ENCODE measurements at places on chromosomes 4 and X.

DNA sequence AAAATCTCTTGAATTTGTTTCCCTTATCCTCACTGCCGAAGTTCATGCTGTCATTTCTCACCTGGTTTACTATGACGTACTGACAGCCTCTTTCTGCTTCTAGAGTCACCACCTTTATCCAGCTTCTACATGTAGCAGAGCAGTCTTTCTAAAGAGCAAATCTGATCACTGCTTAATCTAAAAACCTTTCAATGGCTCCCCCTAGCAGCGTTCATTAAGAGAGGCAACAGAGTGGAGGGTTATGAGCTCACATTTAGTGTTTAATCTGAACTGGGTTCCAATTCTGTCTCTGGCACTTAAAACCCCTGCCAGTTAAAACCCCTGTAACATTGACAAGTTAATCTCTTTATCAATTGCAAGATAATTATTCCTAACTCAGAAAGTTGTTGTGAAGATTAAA, 4.4 kb downstream of the RBPJ start:
- no peak for DNase-seq

DNA sequence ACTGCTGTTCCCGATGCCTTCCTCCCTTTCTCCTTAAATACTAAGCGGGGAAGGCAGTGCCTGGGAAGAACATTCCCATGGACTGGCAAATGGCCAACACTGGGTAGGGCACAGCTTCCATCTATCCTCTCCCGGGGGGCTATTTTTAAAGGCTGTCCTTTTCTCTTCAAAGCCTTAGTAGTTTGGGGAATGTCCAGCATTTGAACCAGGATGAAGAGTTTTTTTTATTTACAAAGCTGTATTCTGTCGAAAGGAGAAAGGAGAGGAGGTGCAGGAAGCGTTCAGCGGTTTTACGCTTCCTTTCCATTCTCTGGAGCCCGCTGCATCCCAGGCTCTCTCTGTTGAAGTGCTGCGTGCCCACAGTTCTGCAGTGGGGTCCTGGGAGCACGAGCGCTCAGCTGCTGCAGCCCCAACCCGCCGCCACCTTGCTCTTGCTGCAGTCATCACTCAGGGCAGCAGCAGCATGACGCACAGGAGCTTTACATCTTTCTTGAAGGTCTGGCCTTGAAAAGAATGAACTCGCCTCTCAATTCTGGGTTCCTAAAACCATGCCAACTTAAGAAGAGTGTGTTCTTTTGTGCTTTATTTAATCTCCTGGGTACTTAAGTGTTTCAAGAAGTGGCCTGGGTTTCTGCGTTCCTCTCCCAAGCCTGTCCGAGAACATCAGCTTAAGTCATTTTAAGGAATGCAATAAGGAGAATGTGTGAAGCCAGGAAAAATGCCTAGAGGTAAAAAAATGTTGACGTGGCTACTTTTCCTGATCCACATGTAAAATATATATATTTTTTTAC, 427.2 kb downstream of the MAPK10 start:
- DNase-seq: no peak

DNA sequence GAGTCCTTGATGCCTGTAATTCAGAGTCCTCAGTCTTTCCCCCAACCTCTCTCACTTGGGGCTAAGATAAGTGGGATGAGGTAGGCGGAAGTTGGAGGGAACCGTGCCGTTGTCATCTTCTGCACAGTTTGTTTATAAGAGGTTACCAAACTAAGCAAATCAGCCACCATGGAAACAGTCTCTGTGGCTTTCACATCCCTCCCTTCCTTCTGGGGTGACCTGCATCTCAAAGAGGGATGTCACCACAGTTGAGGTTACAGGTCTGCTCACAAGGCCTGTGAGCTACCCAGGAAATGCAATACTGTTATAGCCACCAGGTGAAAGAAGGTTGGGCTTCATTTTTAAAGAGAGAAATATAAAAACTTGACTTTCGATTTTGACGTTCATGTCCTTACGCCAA, 26.3 kb downstream of the RTL5 start:
- no peak for DNase-seq

DNA sequence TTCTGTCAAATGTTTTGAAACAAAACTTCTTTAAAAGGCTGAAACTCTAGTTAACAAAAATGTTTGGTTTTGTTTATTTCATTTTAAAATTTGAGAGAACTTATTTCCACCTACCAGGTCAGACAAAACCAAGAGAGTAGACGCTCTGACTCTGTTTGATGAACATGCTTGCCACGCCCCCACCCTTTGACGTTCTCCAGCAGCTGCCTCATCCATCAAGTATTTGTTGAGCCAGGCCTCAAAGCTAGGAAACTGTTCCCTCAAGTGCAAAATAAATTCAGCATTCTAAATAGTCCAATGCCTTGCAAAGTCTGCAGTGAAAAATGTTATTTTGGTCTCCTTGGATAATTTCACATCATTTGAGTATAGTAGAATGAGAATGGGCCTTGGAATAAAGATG, 121.6 kb downstream of the GUCY2F start:
- DNase-seq: no peak

DNA sequence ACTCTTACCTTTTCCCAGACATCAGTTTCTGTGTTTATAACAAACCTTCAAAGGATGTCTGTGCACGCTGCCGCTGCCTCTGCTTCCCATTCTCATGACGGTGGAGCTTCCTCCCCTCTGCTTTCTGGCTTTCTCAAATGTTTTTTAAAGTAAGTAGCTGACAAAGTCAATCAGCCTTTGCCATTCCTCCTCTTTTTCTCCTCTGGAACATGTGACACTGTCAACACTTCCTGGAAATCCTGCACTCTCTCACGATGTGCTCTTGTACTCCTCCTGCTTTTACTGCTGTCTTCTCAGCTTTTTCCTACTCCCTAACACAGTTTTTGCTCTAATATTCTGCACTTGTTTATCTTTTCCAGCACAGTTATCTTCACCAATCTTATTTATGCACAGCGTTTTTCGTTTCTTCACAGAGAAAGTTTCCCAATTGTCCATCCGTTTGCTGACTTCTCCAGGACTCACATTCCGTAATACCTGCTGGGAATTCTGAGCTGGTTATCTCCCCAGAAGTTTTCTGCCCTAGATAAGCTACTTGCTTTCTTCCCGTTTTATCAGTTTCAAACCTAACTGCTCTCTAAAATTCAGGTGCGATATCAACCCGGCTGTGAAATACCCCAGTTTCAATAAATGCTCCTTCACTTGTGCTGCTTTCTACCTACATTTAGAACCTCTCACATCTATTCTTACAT, 465.6 kb upstream of the AGA start:
- DNase-seq: no peak

DNA sequence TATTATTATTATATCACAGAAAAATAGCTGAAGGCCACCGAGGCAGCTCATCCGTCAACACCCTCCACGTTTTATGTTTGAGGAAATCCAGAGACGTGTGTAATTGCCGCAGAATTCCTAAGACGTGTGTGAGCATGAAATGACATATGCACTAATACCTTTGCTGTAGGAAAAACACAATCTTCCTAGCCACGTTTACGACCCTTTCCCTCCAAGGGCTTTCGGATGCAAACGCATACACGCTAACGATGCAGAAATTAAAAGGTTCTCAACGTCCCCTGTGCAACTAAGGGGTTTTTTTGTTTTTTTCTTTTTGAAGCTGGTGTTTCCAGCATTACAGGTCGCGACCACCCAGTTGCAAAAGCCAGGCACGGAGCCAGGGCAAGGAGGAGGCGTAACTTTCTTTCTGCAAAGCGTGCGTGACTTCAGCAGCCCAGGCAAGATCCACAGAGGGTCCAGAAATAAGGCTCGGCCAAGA, 33.8 kb downstream of the CRLF2 start:
- DNase-seq: no peak

DNA sequence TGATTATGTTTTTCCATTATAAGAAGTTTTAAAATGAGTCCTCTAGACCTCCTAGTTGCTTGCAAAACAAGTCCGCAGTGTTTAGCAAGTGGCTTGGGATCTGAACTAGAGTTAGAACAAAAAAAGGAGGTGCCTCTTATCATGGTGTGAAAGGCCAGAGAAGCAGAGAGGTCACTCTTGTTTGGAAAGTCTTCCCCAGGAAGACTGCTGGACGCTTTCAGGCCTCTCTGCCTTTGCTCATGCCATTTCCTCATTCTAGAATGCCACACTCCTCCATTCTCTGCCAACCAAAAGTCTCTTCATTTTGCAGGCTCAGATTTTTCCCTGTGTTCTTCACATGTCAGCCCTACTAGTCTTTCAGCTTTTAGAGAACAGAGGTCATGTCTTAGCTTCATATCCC, 14.9 kb downstream of the PARM1 start:
- no peak for DNase-seq

DNA sequence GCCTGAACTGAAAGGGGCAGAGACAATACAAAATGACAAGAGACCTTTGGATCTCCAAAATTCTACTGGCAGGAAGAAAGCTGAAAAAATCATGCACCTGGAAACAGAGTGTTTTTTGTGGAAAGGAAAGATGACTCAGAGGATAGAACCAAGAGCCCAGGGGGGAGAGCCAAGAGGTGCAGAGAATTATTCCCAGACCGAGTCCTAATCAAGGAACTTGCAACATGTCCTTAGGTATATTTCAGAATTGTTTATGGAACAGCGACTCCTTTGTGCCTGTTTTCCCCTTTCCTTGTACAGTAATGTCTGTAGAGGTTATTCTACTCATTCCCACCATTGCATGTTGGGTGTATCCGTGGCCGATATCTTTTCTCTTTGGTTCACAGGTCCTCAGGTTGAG, 71.7 kb downstream of the YIPF6 start:
- DNase-seq: no peak

DNA sequence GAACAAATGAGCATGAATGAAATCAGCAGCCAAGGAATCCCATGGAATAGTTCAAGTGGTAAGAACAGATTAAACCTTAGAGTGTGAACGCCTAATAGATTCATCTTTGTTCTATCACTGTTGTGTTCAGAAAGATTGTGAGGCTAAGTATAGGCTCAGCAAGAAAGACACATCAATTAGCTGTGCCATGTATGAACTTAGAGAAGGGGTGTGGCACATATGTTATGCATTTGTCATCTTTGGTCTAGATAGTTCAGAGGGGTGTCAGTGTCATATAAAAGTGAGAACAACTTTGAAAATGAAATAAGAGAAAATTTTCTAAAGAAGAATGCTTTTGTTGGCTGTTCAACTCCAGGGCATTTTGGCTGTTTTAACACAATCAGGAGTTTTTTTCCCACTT, 9.4 kb downstream of the DAPP1 start:
- DNase-seq: no peak

DNA sequence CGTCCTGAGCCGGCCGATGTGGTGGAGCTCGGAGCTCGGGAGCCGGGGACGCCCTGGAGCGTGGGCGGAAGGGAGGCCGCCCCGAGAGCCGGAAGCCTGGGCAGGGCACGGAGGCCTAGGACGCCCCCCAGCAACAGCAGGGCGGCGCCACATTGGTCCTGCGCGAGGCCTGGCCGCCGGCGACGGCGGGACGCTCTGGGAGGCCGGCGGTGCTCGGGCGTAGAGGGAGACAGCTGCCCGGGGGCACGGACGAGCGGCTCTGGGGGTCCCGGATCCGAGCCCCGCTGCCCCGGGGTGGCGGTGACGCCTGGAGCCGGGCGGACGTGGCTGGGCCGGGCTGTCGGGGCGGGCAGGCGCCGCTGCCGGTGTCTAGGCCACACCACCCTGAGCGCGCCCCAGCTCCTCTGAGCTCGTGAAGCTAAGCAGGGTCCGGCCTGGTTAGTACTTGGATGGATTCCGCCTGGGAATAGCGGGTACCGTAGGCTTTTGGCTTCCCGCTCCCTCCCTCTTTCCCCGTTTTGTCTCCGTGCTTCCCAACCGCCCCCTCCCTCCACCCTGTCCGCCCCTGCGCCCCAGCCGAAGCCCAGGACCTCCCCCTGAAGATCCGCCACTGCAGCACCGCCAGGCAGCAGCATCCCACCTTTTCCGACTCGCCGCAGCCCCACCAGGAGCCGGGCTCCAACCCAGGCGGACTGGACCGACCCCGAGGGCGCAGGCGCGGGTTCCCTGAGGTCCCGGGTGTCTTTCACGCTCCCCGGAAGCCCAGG, 12.1 kb downstream of the FRG2 start:
- DNase-seq: no peak

DNA sequence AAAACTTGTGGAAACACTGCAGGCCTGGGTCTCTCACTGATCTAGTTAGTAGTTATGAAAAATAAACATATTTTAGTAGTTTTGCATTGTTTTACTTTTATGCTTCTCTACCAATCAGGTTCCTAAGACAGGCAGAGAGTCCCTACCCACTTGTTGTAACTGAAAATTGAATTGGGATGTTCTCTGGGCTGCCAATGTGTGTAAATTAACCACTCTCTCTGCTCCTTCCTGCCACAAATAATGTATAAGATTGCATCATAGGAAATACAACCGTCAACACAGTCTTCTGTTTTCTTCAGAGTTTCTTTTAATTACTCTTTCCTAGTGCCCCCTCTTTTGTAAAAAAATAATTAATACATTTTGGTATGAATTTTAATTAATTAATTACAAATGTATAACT, 677.3 kb downstream of the FSTL5 start:
- DNase-seq: no peak

DNA sequence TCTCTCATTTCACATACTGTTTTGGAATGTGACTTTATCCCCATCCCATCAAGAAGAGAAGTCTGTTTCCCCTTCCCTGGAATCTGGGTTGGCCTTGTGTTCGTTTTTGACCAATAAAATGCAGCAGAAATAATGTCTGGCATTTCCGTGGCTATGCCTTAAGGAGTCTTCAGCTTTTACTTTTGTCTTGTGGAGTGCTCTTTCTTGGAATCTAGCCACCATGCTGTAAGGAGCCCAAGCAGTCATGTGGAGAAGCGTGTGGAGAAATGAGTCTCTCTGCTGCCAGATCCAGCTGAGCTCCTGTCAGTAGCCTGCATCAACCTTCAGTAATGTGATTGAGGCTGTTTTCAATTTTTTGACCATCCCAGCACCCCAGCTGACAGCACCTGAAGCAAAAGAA, 84.4 kb upstream of the ARMCX2 start:
- no peak for DNase-seq

GRCh38 chr4:98491899-98492559, 166.4 kb downstream of the TSPAN5 start:
- DNase-seq: no peak

DNA sequence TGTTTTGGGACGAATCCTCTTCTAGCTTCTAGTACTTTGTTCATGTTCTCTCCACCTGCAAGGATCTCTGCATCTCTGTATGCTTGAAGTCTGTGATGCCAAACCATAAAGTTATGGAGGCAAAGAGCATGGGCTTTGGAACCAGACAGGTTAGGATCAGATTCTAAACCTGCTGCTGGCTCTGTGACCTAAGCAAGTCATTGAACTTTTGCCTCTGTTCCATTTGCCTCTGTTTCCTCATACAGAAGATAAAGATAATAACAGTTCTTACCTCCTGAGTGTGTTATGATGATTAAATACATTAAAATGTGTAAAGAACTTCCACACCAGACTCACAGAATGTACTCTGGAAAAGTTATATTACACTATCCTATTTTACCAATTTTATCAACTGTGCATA, 41.5 kb upstream of the RELL1 start:
- no peak for DNase-seq

DNA sequence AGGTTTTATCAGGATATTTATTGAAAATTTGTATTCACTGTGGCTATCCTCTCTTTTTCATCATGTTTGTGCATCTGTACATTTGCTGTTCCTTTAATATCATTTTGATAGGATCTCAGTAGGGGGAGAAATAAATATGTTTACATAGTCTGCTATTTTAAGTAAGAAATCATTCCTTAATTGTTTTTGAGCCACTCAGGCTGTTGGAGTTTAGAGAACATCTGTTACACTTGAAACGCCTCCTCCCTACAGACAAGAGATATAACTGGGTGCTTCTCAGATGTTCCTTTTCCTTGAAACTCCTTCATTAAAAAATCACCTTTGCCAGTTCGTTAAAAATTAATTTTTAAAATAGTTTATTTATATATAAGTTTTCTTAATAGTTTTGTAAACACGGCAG, 59.4 kb downstream of the QRFPR start:
- no peak for DNase-seq

- no peak for DNase-seq
These were observed 28.7 kb downstream of the UGT2B7 start for GRCh38 chr4:69124941-69125340.

All from activated naive CD8-positive, alpha-beta T cell treated with anti-CD3 and anti-CD28 coated beads, Interleukin-2, amount 50 U/mL, for 24 hours (primary cell).